ENCODE measurements at places on chromosomes 7 and 10.

DNA sequence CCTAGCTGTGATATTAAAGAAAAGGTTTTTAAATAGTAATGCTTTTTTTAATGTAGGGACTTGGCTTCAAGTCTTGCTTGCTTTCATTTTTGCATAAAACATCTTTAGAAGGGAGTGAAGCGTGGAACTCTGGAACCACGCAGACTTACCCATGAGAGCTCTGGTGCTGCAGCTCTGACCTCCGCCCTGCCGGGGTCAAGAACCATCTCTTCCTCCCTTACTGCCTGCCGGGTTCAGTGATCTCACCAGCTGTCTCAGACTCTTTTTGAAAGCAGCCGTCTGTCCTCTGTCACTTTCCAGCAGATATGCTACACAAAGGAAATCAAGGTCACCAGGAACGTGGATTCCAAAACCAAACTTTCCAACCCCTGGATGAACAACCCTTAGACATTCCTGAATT lies 353.8 kb downstream of the GPR37 start:
- DNase-seq, result no peak

GRCh38 chr7:132618271-132618955 lies 42.1 kb upstream of the PLXNA4 start:
- DNase-seq, result no peak

- DNase-seq, result no peak
Measured at GRCh38 chr10:60185421-60185820, 204.3 kb downstream of the ANK3 start.

GRCh38 chr7:97680622-97681021 lies 51.3 kb upstream of the TAC1 start:
- DNase-seq, result no peak

DNA sequence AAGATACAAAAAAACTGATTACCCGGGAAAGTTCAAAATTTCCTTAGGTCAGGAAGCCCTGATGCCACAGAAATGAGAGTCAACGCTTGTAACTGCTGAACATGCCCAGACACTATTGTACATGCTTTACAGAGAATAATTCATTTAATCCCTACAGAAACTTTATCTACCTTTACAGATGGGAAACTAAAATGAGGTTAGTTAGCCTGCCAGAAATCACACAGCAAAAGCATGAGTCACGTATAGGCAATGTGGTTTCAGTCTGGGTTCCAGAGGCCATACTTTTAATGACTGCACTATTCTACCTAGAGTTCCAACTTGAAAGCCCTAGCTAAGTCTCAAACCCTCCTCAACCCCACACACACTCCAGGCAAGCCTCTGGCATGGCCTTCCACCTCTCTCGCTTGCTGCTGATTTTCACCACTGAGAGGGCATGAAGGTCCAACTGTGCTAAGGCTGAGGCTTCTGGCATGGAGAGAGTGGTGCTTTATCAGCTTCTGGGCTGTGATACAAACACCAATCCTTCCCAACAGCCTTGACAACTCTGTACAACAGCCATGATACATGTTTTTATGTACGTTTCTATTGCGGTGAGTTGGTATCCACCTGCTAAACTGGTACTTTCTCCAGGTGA lies 1011.2 kb upstream of the GHITM start:
- DNase-seq, result no peak

- no peak for DNase-seq
Measured at GRCh38 chr7:32673275-32673983, 178.1 kb downstream of the AVL9 start.

GRCh38 chr7:2092279-2092678 lies 140.5 kb downstream of the MAD1L1 start:
- no peak for DNase-seq

- no peak for DNase-seq
Measured at GRCh38 chr7:45088821-45089340, at the start of gene NACAD. TSS of gene NACAD (minus strand) at chr7:45088969. CDS start at chr7:45088894, 75 bp downstream.

- no peak for DNase-seq
Measured at GRCh38 chr7:151018421-151019129, 5.7 kb downstream of the ATG9B start.

DNA sequence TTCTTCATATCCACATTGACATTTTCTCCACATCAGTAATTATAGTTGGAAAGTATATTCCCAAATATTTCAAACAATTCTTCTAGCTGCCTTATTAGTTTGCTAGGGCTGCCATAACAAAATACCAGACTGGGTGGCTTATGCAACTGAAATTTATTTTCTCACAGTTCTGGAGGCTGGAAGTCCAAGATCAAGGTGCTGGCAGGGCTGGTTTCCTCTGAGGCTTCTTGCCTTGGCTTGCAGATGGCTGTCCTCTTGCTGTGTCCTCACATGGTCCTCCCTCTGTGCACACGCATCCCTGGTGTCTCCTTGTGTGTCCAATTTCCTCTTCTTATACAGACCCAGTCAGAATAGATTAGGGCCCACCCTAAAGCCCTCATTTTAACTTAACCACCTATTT lies 34.5 kb downstream of the DOCK4 start:
- DNase-seq, result no peak

DNA sequence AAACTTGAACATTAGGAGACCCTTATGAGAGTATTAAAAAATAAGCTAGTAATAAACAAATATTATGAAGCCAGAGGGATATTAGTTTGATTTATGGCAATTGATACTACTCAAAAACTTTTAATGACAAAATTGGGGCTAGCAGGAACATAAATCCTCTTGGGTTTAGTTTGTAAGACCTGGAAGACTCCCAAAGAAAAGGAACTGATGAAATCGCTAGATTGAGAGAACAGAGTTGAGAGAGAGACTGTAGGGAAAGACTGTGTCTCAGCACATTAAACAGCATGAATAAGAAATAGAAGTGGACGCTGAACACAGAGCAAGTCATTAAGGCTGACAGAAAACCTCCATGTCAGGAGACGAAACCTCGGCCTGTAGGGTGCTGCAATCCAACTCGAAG lies 56.4 kb downstream of the ICA1 start:
- DNase-seq, result no peak

- no peak for DNase-seq
Measured at GRCh38 chr7:20193242-20193777, 23.9 kb downstream of the MACC1 start.

- DNase-seq, result no peak
Measured at GRCh38 chr10:89308736-89309135, 6.9 kb downstream of the IFIT2 start.

DNA sequence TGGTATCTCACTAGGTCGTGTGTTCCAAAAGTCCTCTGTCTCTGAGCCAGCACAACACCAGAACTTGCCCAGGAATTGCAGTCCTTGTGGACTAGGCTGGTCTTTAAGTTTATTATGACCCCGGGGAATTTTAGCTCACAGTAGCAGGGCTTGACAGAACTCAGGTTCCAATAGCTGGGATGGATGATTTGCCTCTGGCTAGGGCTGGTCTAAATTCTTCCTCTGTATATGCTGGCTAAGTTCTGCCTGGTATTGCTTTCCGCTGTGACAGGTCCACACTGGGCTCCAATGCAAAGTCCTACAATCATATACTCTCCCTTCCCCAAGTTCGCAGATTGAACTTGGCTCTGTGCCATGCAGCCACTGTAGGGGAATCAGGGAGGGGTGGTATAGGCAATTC lies 52.5 kb downstream of the FAS start:
- no peak for DNase-seq

- DNase-seq, result no peak
Measured at GRCh38 chr10:66828957-66829356, 96.9 kb upstream of the LRRTM3 start.

DNA sequence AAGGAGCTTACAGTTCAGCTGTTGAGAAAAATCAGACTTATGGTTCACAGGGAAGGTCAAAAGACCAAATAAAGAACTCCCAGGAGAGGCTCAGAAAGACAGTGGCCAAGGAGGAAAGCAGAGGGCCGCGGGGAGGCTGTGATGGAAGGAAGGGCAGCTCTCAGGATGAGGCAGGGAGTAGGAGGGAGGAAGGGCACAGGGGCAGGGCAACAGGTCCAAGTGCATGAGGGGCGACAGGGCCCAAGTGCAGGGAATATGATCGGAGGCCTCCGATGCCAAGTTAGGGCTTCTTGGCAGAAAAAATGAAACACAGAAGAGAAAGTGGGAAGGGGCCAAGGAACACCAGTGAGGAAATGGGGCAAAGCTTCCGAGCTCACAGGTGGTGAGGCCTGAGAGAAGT lies 13.4 kb upstream of the PNLIPRP2 start:
- no peak for DNase-seq

GRCh38 chr7:134126596-134126965 lies 559 bp upstream of the LRGUK start:
- no peak for DNase-seq

GRCh38 chr10:79948976-79949722 lies at the start of gene SFTPD:
TSS of gene SFTPD (minus strand) at chr10:79949105. CDS start at chr10:79946659, 2,446 bp downstream.
- no peak for DNase-seq

DNA sequence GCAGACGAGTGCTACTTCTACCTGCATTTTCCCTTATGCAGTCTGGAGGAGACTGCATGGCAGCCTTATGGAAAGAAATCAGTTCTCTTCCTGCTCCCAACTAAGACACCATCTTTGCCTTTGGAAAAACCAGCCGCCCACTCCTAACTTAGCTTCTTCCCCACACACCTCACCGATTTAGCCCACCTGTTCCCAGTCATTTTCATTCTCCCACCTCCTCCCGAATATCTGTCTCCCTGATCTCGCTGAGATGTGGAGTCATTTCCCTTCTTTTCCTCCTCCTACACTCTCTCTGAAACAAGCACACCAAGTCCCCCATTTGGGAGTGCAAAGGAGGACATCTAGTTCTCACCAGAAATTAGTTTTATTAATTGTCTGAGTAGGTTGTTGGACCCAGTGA lies 35.2 kb upstream of the JCAD start:
- DNase-seq, result no peak

DNA sequence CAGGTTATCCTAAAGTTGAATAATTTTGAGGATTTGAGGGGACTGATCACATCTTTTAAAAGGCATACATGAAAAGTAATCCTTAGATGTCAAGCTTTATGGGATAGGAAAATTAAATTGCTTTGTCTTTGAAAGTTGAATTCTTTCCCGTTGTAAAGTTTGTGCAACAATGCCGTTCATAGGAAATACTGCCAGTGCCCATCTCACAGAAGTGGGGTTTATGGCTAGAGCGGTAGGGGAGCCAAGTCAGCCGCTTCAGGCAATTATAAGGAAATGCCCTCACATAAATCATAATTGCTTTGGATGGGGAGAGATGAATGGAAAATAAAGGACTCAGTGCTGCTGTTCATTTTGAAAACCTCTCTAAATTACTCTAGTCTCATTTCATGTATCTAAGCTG lies 18.1 kb downstream of the CDC123 start:
- no peak for DNase-seq

GRCh38 chr7:83821866-83822265 lies 172.9 kb upstream of the SEMA3E start:
- no peak for DNase-seq

- no peak for DNase-seq
Measured at GRCh38 chr7:7792056-7792455, 73.6 kb upstream of the RPA3 start.

GRCh38 chr7:135917721-135918120 lies 59.4 kb downstream of the MTPN start:
- no peak for DNase-seq

GRCh38 chr7:856444-857095 lies 19.8 kb upstream of the GET4 start:
- no peak for DNase-seq

GRCh38 chr7:15471669-15471950 lies 90.2 kb downstream of the AGMO start:
- no peak for DNase-seq

- no peak for DNase-seq
Measured at GRCh38 chr7:5053175-5053574, 7.5 kb downstream of the RBAK start.

- DNase-seq, result no peak
Measured at GRCh38 chr7:136664537-136664936, 203.9 kb upstream of the CHRM2 start.

DNA sequence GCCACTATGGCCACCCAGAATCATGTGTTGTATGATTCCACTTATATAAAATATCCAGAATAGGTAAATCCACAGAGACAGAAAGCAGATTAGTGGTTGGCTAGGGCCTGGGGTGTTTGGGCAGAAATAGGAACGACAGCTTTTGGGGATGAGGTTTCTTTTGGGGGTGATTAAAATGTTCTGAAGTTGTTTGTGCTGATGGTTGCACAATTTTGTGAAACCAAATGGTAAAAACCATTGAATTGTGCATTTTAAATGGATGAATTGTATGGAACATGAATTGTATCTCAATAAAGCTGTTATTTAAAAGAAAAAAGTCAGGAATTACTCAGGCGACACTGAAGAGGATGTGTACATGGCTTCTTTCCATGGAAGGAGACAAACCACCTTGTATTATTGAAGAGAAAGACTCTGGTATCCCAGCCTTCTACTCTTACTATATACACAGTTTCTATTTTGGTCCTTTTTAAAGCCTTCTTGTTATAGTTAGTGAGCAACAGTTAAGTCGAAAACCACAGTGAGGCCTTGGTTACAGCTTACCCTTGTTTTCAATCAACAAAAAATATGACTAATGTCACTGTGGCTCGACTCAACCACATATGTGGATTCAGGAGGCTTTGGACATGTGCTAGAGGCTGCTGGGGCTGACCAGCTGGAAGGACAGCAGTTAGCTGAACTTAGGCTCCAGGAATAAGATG lies 57.1 kb upstream of the KMT2E start:
- no peak for DNase-seq
